ENCODE measurements at places on chromosomes 7 and 10. TPM values are rescaled to one million over a fixed set of nuclear protein-coding genes. Genes with fewer than 3 reads are reported as not detected.

Gene C10orf62
- total RNA-seq: 1.0 TPM

Gene BTBD16
- 1.2 TPM for total RNA-seq

Gene TAS2R4
- 1.0 TPM for total RNA-seq

GRCh38 chr10:69639291-69640195 lies 9.5 kb downstream of the FAM241B start:
- peak; percentile 63 for DNase-seq

DNA sequence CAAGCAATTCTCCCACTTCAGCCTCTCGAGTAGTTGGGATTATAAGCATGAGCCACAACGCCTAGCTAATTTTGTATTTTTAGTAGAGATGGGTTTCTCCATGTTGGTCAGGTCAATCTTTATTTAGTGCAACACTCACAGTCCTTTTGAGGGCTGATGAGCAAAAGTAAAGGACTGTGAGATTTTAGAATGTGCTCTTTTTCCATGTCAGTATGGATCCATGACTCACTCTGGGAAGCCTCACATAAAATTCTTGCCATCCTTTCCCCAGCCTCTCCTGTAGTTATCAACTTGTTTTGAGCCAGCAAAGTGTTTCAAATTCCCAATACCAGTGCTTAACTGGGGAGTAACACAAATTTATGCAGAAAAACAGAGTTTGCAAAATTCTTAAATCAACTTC lies 135.8 kb upstream of the CXCL12 start:
- no peak for DNase-seq

GRCh38 chr10:97497572-97498075 lies 598 bp downstream of the MMS19 start:
- DNase-seq: peak; percentile 74

DNA sequence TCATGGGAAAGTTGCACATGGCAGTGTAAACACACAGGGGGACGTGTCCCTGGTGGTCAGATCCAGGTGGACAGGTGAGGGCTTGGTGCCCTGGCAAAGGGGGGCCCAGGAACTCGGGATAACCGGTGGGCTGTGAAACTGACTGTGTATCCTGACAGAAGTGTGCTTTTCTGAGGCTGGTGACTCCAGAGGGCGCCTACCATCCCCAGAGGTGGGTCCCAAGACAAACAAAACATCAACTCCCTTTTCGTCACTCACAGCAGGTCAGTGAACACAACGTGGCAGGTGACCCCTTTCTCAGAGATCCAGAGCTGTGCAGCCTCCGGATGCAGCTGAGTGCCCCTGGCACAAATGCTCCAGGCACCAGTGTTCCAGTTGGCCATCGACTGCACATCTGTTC lies 56.0 kb upstream of the DDC start:
- no peak for DNase-seq

DNA sequence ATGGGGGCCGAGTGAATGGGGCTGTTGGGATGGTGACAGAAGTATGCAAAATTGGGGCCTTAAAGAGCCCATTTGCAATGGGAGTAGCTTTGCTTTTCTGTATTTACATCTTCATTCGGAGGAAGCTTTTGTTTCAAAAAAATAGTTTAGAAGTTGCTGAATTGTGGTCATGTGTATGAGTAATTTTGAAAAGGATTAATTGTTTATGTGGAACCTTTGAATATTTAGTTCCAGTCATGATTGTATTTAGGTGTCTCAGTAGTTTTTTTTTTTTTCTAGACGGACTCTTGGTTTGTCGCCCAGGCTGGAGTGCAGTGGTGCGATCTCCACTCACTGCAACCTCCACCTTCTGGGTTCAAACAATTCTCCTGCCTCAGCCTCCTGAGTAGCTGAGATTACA lies 37.2 kb downstream of the RBM33 start:
- DNase-seq: no peak

DNA sequence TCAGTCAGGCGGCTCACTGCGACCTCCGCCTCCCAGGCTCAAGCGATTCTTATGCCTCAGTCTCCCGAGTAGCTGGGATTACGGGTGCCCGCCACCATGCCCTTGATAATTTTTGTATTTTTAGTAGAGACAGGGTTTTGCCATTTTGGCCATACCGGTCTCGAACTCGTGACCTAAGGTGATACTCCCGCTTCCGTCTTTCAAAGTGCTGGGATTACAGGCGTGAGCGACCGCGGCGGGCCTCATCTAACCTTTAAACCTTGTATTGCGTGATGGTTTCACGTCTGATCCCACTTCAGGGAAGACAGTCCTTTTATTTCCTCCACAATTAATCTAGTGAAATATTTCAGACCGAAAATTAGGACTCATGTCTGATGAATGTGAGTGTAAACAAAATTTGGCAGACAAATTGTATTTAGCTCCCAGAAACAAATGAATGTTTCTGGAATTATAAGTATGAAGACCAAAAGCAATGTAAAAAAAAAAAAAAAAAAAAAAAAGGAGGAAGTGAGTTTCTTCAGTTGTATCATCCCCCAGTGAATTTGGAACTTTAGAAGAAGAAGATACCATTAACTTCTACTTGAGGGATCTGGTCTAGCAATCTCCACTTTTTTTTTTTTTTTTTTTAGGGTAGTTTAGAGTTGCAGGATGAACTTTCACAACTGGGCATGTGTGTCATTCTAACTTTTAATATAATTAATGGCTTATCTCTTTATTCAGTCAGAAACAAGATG lies 1.6 kb downstream of the NUP42 start:
- no peak for DNase-seq
